Stimulated activated CD8-positive, alpha-beta memory T cell treated with anti-CD3 and anti-CD28 coated beads, Interleukin-4, amount 100 ng/mL, for 24 hours (primary cell): ENCODE measurements at places on chromosomes 16 and 17.
A peak's percentile ranks its signal among the peaks of the same experiment; 100 is the strongest.

GRCh38 chr16:81453091-81453728 is 8.6 kb downstream of the CMIP start:
- no peak for DNase-seq

DNA sequence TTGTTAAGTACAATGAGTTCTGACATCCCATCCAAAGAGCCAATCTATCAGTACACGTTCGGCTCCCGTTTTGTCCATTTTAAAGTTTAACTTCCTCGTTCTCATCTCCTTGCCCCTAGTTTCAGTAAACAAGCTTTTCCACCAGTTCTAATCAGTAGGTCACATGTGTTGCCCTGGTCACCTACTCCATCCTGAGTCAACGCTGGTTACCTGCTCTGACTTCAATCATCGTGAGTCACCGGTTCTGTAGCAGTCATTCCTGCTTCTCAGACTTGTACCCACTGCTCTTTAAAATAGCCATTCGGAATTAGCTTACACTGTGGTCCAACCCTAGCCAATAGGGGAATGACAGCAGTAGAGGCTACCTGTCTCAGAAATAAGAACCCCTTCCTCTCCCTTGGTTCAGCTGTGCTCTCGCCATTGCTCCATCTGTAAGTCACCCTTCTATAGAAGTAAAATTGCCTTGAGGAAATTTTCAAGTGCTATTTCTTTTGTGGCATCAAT is 191.0 kb downstream of the CPPED1 start:
- DNase-seq, result no peak

DNA sequence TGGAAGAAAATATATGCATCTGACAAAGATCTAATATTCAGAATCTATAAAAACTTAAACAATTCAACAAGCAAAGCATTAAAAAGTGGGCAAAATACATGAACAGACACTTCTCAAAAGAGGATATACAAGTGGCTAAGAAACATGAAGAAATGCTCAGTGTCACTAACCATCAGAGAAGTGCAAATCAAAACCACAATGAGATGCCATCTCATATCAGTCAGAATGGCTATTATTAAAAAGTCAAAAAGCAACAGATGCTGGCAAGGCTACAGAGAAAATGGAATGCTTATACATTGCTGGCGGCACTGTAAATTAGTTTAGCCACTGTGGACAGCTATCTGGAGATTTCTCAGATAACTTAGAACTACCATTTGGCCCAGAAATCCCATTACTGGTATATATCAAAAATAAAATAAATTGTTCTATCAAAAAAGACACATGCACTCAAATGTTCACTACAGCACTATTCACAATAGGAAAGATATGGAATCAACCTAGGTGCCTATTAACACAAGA is 179.5 kb downstream of the PCTP start:
- no peak for DNase-seq

DNA sequence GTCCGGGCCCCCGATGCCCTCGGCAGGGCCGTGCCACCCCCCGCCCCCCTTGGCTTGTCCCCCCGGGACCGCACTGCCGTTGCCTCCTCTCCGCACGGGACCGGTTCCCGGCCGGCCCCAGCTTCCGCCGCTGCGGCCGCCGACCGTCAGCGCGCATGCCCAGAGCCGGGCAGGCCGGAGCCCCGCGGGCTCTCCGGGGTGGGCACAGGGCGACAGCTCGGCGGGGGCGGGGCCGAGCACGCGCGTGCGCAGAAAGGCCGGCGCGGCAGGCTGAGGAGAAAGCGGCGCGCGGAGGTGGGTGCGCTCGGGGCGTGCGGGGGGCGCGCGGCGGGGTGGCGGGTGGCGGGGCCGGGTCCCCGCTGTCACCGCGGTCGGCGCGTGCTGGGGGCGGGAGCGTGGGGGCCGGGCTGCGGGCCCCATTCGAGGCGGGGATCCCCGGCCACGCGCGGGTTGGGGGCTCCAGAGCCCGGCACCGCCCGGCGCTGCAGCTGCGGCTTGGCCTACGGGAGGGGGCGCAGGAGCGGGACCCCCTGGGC is at the start of gene TBC1D24:
TSS of gene TBC1D24 (plus strand) at position 251 of the 536 bp plus-strand sequence. CDS start 21,022 bp downstream, outside the sequence.
- DNase-seq, result peak; percentile 77

- DNase-seq, result no peak
Observed at GRCh38 chr17:57482657-57483056, 226.3 kb downstream of the MSI2 start.

DNA sequence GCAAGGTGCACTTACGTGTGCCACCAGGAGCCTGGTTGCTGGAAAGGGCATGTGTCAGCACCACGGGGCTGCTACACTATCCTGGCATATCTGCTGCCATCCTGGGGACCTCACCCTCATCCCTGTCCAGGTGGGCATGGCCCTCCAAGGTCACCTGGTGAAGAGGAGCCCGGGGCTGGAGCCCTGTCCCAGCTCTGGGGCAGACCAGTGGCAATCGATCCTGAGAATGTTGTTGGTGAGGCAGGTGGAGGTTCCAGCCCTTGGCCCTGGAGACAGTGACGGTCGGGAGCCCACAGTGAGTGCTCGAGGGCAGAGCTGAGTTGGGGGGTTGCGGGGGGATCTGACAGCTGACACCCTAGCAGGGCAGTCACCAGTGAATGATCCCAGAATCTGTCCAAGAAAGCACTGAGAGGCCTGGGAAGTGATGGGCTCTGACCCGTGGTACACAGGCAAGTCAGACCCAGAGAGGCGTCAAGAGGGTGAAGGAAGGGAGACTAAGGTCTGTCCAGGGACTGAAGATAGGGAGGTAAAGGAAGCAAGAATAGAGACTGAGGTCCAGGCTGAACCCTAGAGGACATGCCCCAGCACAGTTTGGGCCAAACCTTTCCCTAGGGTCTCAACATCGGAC is 17.6 kb downstream of the POLR3K start:
- DNase-seq, result no peak

GRCh38 chr17:34226011-34226743 is 28.9 kb upstream of the CCL2 start:
- no peak for DNase-seq

- DNase-seq, result no peak
Observed at GRCh38 chr17:66952031-66952524, 12.4 kb upstream of the CACNG4 start.

DNA sequence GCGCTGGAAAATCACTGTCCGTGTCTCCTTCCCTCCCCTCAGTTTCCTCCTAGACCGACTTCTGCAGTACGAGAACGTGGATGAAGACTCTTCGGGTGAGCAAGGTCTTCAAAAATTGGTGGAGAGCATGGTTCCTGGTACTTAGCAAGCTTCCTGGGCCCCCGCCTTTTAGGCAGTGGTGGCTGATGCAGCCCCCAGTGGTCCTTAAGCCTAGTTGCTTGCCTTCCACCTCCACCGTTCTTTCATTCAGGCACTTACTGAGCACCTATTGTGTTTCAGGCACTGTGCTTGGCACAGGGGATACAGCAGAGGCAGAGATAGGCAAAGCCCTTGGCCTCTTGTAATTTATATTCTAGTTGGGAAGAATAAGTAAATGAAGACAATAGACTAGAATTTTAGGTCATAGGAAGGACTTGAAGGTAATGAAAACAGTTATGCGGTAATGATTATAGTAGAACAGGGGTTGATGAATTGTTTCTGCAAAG is 767 bp downstream of the INO80E start:
- DNase-seq, result no peak

GRCh38 chr17:30505868-30506417 is 28.7 kb downstream of the GOSR1 start:
- no peak for DNase-seq

DNA sequence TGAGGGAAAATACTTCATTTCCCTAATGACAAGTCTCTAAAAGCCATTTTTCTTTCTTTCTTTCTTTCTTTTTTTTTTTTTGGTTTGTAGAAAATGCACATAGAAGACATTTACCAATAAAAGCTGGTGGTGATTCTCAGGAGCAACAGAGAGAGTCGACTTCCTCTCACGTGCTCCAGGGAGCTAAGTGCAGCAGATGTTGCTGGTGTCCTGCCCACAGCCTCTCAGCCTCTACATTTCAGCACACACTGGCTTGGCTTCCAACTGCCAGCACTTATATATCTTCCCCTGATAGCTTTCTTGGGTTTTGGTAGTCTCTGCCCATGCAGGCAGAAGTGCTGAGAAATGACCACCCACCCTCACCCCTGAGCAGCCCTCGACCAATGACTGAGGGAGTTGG is 58.4 kb upstream of the MARCHF10 start:
- no peak for DNase-seq

- no peak for DNase-seq
Observed at GRCh38 chr16:740459-740763, 386 bp downstream of the CIAO3 start.

DNA sequence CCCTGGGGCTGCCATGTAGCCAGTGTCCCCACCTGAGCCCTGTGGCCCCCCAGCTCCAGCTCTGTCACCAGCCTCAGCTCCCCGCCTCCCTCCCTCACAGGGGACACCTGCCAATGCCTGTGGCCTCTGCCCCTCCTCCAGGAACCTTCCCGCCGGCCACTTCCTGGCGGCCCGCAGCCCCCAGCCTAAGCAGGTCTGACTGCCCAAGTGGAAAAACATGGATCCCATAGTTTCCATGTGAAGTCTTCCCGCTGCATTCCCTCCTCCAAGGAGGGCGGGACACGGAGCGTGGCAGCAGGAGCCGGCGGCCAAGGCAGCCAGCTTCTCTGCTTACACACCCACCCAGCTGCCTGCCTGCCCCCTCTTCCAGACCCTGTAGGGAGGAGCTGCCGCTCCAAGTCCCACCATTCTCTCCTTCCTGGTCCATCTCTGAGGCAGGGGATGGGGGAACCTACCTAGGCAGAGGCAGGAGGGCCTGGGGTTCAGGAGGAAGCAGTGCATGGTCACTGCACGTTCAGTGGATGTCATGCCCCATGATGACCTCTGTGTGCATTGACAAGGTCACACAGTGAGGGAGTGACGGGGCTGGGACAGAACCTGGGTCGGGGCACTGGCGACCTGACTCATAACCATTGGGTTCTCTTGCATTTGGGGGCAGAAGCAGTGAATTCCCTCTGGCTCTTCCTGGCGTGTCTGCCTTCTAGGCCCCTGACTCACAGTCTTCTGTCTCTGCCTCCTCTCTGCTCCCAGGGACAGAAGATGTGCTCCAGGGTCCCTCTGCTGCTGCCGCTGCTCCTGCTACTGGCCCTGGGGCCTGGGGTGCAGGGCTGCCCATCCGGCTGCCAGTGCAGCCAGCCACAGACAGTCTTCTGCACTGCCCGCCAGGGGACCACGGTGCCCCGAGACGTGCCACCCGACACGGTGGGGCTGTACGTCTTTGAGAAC is 8.7 kb downstream of the VASN start:
- no peak for DNase-seq

GRCh38 chr16:19245326-19245925 is 40.1 kb upstream of the CLEC19A start:
- DNase-seq, result no peak

DNA sequence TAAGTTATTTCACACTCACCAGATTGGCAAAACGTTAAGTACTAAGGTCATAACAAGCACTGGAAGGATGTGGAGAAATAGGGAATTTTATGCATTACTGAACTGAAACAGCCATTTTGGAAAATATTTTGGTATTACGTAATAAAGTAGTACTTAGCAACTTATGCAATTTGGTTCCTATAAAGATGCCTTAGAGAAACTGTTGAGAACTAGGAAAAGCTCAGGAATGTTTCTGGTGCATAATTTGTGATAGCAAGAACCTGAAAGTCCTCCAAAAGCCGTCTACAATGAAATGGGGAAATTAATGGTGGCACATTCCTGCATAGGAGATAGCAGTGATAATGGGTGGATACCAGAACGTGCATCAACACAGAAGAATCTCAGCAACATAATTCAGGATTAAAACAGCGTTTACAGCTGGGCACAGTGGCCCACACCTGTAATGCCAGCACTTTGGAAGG is 472.5 kb downstream of the WWOX start:
- DNase-seq, result no peak

- DNase-seq, result no peak
Observed at GRCh38 chr16:51766739-51767138, 615.7 kb upstream of the SALL1 start.

- DNase-seq, result no peak
Observed at GRCh38 chr17:7114875-7115614, 423 bp upstream of the ASGR2 start.

DNA sequence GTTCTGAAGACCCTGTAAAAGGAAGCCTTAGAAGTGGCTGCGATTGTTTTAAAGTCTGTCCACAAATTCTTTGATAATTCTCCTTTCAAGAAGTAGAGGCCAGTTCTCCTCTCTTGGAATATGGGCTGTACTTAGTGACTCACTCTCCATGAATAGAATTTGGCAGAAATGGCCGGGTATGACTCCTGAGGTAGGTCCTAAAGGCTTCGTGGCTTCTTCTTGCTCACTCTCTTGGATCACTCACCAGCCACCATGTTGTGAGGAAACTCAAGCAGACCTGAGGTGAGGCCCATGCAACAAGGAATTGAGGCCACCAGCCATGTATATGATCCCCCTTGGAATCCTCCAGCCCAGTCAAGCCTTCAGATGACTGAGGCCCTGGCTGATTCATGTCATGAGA is 75.8 kb downstream of the WWOX start:
- DNase-seq, result no peak

- no peak for DNase-seq
Observed at GRCh38 chr16:4057439-4057877, 58.8 kb downstream of the ADCY9 start.

GRCh38 chr16:82653550-82654511 is 27.1 kb downstream of the CDH13 start:
- peak; percentile 4 for DNase-seq

DNA sequence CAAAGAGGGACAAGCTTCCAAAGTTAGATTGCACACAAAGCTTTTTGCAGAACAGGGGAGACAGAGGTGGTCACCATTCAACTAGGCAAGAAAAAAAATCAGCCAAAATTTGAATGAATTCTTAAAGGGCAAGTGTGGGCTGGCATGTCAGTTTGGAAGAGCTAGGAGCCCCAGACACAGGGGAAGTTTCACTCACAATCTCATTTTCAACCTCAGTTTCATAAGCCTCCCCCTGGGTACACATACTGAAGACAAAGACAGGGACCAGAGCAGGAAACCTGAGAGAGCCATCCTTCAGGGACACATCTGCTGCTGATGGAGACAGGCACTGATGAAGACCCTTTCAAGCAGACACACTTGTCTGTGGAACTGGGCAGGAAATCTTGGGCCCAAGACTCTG is 106.3 kb upstream of the PSMD7 start:
- no peak for DNase-seq

- DNase-seq, result no peak
Observed at GRCh38 chr16:54630284-54630967, 300.2 kb upstream of the IRX5 start.

DNA sequence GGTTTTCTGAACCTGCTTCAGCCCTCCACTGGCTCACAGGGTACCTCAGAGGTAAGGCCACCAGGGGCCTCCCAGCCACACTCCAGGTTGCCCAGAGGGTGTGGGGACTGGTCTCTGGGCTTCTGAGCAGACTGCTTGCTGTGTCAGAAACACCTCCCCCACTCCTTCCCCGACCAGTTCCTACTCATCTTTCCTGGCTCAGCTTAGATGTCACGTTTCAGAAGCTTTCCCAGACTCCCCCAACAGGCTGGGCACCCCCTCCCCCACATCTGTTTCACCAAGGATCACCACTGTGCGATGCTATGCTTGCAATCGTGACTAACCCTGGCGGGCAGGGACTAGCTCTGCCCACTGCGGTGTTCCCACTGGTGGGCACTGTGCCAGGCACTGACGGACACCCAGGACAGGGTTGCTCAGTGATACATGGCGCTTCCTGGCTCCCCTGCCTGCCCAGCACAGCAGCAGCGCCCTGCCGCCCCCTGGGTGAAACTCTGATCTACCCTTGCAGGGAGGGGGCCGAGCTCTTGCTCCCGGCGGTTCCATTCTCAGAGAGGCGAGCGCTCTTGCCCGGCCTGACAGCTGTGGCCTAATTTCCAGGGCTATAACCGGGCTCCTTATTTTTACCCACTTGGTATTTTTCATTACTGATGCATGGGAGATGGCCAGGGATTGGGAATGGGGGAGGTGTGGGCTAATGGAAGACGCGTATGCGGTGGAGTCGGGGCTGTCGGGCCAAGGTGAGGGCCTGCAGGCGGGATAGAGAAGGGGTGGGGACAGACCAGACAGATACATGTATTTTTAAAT is 29.4 kb upstream of the MTSS2 start:
- DNase-seq, result no peak
